ENCODE measurements at places on chromosomes 1 and 21. TPM values are rescaled to one million over a fixed set of nuclear protein-coding genes. Genes with fewer than 3 reads are reported as not detected.

The VAMP4 gene
- total RNA-seq = 9.1 TPM

The KCNJ9 gene
- 0.09 TPM for total RNA-seq

The INAVA gene
- total RNA-seq = under 0.01 TPM

The TNFRSF1B gene
- 3.3 TPM for total RNA-seq

The SNX7 gene
- total RNA-seq = 41.7 TPM

The TFF2 gene
- not detected for total RNA-seq

The ADAMTS5 gene
- total RNA-seq = 5.4 TPM

The ZNF695 gene
- 1.1 TPM for total RNA-seq

The SH3D21 gene
- total RNA-seq = 1.5 TPM

The C1orf185 gene
- total RNA-seq = not detected

The TEDDM1 gene
- not detected for total RNA-seq

The TPRG1L gene
- total RNA-seq = 25.8 TPM

The SDF4 gene
- total RNA-seq = 136 TPM

The LAMC2 gene
- total RNA-seq = 8.5 TPM

The CR1L gene
- total RNA-seq = not detected

The C1QB gene
- not detected for total RNA-seq

The ATP5PB gene
- total RNA-seq = 268 TPM

The NFYC gene
- 19.4 TPM for total RNA-seq

The DLGAP3 gene
- not detected for total RNA-seq

The FABP3 gene
- 94.9 TPM for total RNA-seq

The AK5 gene
- total RNA-seq = 63.6 TPM

The SLC30A1 gene
- 17.4 TPM for total RNA-seq

The DENND2D gene
- total RNA-seq = 8.9 TPM

The CD52 gene
- not detected for total RNA-seq

The CHIA gene
- total RNA-seq = not detected

The GNG4 gene
- not detected for total RNA-seq

The ZNF683 gene
- total RNA-seq = not detected

The HPDL gene
- 0.26 TPM for total RNA-seq

The FALEC gene
- total RNA-seq = 1.6 TPM

The GUCA2A gene
- not detected for total RNA-seq

The GJB5 gene
- 0.34 TPM for total RNA-seq

The VASH2 gene
- total RNA-seq = 1.1 TPM

The CFAP141 gene
- not detected for total RNA-seq

The CHRM3 gene
- total RNA-seq = under 0.01 TPM

The BRDT gene
- not detected for total RNA-seq

The KLHL21 gene
- total RNA-seq = 65.8 TPM

The HIVEP3 gene
- 0.17 TPM for total RNA-seq

The PIGM gene
- total RNA-seq = 2.8 TPM

The LRRIQ3 gene
- 1.1 TPM for total RNA-seq

The GNAT2 gene
- total RNA-seq = 0.79 TPM

The C1orf21 gene
- total RNA-seq = 26.7 TPM

The AJAP1 gene
- total RNA-seq = not detected

The OR2T33 gene
- not detected for total RNA-seq

The RHBDL2 gene
- total RNA-seq = 0.79 TPM

The TMCC2 gene
- total RNA-seq = 3.0 TPM
